ENCODE measurements at places on chromosomes 3 and 15. TPM values are rescaled to one million over a fixed set of nuclear protein-coding genes. Genes with fewer than 3 reads are reported as not detected.

Gene SPINK8
- not detected for total RNA-seq

Gene NAA80
- 7.6 TPM for total RNA-seq

Gene LZTFL1
- 25.2 TPM for total RNA-seq

Gene TEX55
- total RNA-seq, result not detected
